ENCODE measurements at places on chromosomes 6 and 20.

GRCh38 chr20:58797371-58798338, 53.0 kb downstream of the GNAS-AS1 start:
- DNase-seq, result no peak

GRCh38 chr20:42775037-42775436, 414.7 kb downstream of the PTPRT start:
- no peak for DNase-seq

- DNase-seq, result no peak
Observed at GRCh38 chr6:133835901-133836300, 53.0 kb upstream of the TCF21 start.

- DNase-seq, result no peak
Observed at GRCh38 chr6:40148882-40149573, 214.8 kb upstream of the MOCS1 start.

GRCh38 chr20:61986762-61987321, 78.8 kb downstream of the TAF4 start:
- DNase-seq, result no peak

- no peak for DNase-seq
Observed at GRCh38 chr6:22980446-22980845, 411.1 kb downstream of the HDGFL1 start.

DNA sequence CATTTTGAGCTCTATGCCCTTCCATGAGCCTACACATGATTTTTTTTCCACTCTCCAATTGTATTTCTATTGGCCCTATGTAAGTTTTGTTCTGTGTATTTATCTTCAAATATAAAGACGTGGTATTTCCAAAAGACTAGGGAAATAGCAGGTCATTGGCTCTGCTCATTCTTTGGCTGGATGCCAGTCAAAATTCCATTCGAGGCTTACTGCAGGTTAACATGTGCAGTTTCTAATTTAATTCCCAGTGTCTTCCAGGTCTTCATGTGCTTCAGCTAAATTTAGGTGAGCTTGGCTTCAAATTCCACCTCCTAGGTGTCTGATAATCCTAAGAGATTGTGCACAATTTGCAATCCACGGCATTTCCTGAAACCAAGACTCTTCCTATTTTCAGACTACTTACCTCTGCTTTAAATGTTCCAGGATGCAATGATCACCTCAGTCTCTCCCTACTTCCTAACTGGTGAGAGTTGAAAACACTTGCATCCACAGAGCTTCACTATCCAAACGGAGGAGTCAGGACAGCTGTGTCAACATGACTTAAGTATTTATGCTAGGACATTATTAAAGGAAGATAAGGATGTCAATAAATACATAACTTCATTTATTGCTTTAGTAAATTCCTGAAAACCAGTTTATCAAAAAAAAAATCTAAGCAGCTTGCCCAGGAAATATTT, 236.1 kb downstream of the COL12A1 start:
- no peak for DNase-seq

GRCh38 chr6:28772480-28773381, 151.1 kb downstream of the TRIM27 start:
- DNase-seq, result no peak

- DNase-seq, result no peak
Observed at GRCh38 chr6:105402090-105402938, 568 bp downstream of the PREP start.
